ENCODE measurements at places on chromosomes 3 and 15. TPM values are rescaled to one million over a fixed set of nuclear protein-coding genes. Genes with fewer than 3 reads are reported as not detected.

GRCh38 chr3:44661189-44661588, 12.7 kb downstream of the ZNF35 start:
- DNase-seq: no peak

DNA sequence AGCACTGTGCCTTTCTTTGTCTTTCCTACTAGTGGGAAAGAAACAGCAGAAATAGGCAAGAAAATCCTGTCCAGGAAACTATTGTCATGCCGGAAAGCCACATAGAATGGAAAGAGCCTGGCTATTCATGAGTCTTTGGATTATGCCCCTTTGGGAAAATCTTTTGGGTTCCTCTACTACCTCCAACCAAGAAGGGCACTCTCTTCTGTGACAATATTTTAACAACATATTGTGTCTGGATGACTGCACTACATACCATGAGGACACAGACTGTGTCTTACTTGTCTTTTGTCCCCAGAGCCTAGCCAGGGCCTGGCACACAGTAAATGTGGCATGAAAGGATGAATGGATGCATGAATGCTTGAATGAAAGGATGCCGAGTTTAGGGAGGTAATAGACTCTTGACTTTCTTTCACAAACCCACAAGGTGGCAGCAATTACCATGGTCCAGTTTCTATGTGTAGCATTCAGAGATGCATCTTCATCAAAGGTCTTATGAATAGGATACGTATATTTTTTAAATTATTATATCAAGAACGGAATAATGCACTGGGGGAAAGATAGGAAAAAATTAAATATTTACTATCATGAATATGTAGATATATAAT, 30.3 kb downstream of the ARL14 start:
- DNase-seq: peak; percentile 38

GRCh38 chr15:32659340-32660155, 18.0 kb downstream of the SCG5 start:
- DNase-seq: peak; percentile 51

DNA sequence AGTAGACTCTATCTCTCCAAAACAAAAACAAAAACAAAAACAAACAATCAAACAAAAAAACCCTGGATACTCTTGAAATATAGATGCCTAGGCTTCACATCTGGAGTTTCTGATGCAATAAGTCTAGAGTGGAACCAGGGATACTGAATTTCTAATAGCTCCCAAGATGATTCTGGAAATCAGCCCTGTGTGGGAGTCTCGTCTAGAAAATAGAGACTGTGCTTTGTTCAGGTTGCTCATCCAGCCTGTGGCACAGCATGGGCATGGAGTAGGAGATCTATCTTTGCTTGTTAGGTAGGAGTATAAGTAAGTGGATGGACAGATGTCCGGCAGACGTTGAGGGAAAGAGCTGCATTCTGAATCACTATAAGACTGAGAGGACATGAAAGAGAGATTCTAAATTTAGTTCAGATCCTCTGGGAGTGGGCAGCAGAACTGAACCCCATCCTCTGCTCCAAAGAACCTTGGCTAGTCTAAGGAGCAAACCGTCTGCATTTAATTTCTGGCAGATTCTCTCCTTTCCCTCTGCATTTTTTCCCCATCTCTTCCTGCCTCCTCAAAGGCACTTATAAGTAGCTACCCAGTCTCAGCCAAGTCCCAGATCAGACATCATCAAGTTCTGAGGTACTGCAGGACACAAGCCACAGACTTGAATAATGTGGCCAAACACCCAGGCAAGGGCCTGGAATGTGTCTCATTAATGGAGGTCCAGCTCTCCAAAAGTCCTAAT, 92.6 kb upstream of the STRIT1 start:
- DNase-seq: no peak

DNA sequence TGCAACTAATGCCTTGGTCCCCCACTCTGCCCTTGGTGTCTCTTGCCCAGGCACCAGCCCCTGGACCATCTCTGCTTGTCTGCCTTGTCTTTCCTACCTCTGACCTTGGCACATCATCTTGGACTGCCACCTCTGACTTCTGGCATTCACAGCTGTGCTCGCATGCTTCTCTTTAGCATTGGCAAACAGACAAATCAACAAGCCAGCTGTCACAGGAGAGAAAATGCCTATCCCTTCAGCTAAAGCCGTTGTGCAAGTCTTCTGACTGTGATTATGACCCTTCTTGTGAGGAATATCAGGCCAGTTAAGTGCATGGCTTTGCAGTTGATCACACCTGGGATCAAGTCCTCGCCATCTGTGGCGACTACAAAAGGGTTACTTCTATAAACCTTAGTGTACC, 84.6 kb downstream of the PRICKLE2 start:
- no peak for DNase-seq

DNA sequence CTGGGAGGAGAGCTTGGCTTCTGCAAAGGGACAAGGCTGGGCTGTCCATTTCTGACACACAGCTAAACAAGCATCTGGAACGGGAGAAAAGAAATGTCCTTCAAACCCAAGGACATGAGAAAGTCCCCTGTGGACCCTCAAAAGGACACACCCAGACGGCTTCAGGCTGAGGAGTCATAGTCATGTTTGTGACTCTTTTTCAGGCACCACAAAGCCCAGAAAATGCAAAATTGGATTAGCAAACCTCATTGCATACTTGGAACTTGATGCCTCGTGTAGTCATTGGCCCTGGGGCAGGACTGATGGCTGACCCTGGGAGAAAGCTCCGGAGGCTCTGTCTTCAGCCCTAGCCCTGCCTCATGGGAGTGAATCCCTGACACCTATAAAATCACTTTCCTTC, 21.5 kb downstream of the FAM174B start:
- DNase-seq: no peak

DNA sequence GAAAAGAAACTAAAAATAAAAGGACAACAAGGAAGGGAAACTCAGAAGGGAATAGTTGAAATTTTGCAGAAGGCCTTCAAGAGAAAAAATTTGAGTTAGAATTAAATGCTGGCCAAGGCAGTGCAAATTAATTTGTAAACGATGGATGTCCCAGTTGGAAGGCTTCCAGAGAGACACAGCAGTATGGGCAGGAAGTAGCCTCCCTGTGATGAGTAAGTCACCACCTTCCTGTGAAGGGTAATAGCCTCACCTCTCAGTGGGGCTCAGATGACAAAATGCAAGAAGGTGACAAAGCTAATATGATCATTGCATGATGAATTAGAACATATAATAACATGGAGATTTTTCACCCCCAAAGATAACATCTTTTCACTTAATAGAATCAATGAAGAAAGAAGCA, 27.3 kb upstream of the TMCO5A start:
- DNase-seq: no peak

GRCh38 chr15:101243420-101243819, 8.4 kb downstream of the CHSY1 start:
- no peak for DNase-seq

DNA sequence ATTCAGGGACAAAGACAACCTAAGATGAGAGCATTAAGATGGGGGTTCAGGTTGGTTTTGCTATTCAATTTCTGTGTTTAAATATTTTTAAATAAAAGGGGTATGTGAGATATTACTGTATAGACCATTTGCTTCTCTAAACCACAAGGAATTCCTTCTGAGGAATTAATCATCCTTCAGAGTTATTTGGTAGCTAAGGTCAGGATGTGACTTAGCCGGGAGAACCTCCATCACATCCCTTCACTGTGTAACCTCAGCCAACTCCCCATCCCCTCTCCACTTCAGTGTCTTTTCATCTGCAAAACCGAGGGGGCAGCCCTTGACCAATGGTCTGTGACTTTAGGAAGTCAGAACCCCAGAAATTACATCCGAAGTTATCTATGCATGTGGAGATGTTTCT, 48.7 kb upstream of the SKOR1 start:
- DNase-seq: no peak

- no peak for DNase-seq
These were observed 156.1 kb upstream of the LRRFIP2 start for GRCh38 chr3:37330466-37330865.

DNA sequence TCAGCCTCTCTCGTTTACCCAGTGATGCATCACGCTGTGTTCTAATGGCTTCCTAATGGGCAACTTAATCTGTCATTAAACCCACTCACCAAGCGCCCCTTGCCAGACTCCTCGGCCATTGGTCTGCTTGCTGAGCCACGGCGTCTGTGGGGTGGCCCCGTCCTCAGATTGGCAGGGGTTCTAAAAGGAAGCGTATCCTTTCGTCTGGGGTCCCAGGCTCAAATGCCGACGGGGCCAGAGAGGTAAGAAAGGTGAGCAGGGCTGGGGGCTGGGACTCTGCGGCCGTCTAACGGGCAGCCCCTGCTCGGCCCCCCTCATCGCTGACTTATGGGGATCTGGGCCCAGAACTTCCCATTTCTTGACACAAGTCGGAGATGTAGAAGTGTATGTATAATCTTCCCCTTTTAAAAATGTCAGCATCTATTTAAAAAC, 315.1 kb upstream of the PROK2 start:
- no peak for DNase-seq

- DNase-seq: no peak
These were observed 5.0 kb downstream of the C2CD4A start for GRCh38 chr15:62071711-62072308.

DNA sequence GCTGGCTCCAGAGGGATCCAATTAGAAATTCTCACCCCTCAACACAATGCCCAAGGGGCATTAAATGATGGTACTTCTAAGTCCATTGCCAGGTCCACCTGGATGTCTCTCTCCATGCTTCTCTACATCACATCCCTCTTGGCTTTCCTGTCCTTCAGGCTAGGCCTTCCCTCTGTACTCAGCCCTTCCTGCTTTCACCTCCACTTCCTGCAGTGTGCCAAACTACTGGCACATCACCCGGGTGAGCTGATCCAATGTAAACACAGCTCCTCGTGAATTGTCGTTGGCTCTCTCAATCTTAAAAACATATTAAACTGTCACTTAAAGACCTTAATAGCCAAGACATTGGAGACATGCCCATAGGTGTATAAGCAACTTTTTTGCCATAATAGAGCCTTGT, 4.0 kb downstream of the LMCD1 start:
- no peak for DNase-seq

DNA sequence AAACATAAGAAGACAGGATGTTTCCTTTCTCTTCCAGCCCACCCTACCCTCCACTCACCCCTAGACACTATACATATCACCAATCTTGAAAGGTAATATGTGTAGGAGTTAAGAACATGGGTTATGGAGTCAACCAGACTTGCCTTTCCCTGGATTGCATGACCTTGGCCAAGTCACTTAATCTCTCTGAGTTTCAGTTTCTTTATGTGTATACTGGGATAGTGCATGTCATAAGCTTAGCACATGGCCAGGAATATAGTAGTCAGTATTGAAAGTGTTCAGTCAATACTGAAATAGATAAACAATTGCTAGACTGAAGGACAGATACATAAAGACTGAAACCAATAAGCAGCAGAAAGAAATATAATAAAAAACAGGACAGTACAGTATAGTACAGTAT, 283.2 kb upstream of the STT3B start:
- DNase-seq: no peak

GRCh38 chr15:78359041-78359808, 19.1 kb downstream of the CRABP1 start:
- no peak for DNase-seq

GRCh38 chr3:183142199-183142598, 20.3 kb downstream of the LAMP3 start:
- DNase-seq: no peak

GRCh38 chr3:197889204-197889930, 60.6 kb upstream of the RPL35A start:
- DNase-seq: no peak

DNA sequence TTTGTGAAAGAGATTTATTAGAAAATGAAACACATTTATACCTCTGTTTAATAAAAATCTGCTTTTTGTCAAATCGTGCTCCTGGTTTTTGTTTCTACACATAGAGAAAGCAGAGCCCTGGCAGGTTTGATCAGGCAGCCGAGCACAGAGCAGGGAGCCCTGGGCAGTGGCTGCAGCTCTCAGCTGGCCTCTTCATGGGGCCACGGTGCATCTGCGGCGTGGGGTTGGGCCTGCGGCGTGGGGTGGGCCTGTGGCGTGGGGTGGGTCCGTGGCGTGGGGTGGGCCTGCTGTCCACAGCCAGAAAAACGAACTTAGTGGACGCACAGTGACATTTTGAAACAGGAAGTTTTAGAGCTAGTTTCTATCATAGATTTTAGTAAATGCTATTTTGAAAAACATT, 10.6 kb downstream of the GOLGA6L2 start:
- DNase-seq: no peak

DNA sequence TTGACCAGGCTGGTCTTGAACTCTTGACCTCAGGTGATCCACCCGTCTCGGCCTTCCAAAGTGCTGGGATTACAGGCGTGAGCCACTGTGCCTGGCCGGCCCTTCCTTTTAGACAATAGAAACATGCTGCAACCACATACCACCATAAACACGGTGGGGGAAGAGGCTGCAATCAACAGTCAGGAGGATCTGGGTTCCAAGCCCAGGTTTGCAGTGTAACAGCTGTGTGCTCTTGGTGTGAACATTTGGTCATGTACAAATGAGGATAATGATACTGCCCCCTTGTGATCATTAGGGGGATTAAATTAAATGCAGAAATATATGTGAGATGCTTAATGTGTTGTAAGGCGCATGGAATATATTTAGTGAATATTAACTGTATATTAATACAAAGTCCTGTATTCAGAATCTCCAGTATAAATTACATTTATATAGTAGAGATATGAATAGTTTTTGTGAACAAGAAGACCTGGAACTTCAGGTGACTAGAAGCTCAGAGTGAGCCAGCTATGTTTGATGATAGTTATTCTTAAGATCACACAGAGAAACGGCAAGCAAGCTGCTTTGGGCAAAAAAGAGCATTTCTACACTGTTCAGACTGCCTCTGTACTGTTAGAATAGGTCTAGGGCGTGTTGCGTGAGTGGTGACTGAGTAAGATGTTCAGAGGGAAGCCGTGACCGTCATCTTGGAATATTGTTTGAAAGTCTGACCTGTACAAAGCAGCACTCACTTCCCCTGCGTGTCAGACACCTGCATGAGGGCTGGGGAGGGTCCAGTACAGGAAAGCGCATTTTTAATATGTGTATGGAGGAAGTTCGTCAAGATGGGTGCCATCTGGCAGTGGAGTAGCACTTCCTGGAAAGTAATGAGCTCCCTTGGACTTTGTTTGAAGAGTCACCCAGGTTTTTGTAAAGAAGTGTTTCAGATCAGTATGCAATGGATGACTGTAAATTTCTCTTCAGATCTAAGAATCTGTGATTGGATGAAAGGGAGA, 125.8 kb downstream of the PGPEP1L start:
- no peak for DNase-seq

Gene MAP6D1
- total RNA-seq: 7.9 TPM

Gene ATP13A5
- total RNA-seq: not detected

Gene MPI
- 45.8 TPM for total RNA-seq

Gene NANOGP8
- total RNA-seq: not detected
